Central memory CD8-positive, alpha-beta T cell (primary cell): ENCODE measurements at places on chromosomes 5 and 9.

DNA sequence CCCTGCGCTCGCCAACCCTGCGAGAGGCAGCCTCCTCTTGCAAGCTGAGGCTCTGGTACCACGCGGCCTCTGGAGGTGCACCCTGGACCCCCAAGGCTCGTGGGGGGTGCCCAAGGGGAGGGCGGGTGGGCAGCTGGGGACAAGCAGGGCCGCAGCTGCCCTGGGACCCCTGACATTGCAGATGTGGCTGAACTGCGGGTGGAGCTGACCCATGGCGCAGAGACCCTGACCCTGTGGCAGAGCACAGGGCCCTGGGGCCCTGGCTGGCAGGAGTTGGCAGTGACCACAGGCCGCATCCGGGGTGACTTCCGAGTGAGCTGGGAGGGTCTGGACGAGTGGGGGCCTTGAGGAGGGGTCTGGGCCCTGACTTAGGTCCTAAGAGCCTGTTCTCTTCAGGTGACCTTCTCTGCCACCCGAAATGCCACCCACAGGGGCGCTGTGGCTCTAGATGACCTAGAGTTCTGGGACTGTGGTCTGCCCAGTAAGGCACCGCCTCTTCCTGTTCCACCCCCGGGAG is 1.5 kb downstream of the MAMDC4 start:
- peaks cover 6% of the 10 kb centered on the region for H3K4me1 ChIP-seq
- no peak overlapping the region for H3K27ac ChIP-seq
- no peak for DNase-seq

- DNase-seq = no peak
- H3K4me1 ChIP-seq = peaks cover 3% of the 10 kb centered on the region
- no peak overlapping the region for H3K4me3 ChIP-seq
- no peak overlapping the region for H3K27ac ChIP-seq
- no peaks in the 10 kb centered on the region for H3K36me3 ChIP-seq
Observed at GRCh38 chr9:85876628-85877027, 64.3 kb upstream of the NAA35 start.

- H3K4me1 ChIP-seq = peaks cover 30% of the 10 kb centered on the region
- H3K27me3 ChIP-seq = peaks cover 10% of the 10 kb centered on the region
- DNase-seq = peak; percentile 84
Observed at GRCh38 chr9:137129456-137130175, 9.3 kb upstream of the GRIN1 start.

GRCh38 chr5:14134083-14134482 is 9.1 kb upstream of the TRIO start:
- no peak for DNase-seq
- H3K27ac ChIP-seq = no peak overlapping the region
- no peaks in the 10 kb centered on the region for H3K4me1 ChIP-seq
- peaks cover 56% of the 10 kb centered on the region for H3K27me3 ChIP-seq

- H3K36me3 ChIP-seq = peaks cover 1% of the 10 kb centered on the region
- H3K4me1 ChIP-seq = peaks cover 7% of the 10 kb centered on the region
- H3K4me3 ChIP-seq = no peak overlapping the region
Observed at GRCh38 chr9:977838-978830, 1.7 kb downstream of the DMRT3 start.

DNA sequence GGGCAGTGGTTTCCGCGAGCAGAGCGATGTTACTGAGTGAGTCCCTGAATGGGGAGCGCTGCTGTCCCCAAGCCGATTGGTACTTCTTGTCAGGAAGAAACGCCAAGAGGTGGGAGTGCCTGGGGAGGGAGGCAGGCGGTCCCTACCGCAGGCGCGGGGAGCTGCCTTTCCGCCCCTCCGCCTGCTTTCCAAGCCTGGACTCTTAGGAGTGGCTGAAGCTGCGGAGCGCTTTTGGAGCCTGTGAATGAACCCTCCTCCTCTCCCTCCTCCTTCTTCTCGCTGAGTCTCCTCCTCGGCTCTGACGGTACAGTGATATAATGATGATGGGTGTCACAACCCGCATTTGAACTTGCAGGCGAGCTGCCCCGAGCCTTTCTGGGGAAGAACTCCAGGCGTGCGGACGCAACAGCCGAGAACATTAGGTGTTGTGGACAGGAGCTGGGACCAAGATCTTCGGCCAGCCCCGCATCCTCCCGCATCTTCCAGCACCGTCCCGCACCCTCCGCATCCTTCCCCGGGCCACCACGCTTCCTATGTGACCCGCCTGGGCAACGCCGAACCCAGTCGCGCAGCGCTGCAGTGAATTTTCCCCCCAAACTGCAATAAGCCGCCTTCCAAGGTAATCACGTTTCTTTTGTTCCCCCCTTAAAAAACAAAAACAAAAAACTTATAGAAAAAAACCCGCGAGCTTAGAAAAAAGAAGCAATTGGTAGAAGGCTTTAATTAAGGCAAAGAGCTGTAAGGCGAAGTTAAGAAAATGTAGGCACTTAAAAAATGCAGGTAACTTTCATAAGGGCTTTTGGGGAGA is at the start of gene VCAN:
Gene VCAN, plus strand, starts transcription at position 340 of the 808 bp plus-strand sequence. CDS start 11,775 bp downstream, outside the sequence.
- peaks cover 2% of the 10 kb centered on the region for H3K36me3 ChIP-seq
- no peak for DNase-seq

- H3K4me3 ChIP-seq = no peak overlapping the region
- no peaks in the 10 kb centered on the region for H3K27me3 ChIP-seq
- H3K36me3 ChIP-seq = no peaks in the 10 kb centered on the region
- DNase-seq = no peak
Observed at GRCh38 chr9:94018628-94019027, 63.5 kb upstream of the BARX1 start.

DNA sequence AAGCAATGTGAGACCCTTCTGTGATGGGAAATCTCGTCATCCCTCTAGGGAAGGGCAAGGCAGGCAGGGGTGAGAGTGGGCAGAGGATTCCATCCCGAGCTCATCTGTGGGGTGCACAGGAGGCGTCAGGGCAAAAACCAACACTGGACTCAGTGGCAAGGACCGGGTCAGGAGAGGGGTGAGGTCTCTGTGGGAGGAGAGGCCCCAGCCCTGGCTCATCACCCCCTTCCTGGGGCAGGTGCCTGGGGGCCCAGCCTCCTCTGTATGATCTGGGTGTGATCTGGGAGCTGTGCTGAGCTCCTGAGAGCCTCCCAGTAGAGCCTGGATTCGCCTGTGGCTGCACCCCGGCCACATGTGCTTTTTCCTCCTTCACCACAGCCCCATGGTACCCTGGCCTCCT is 597 bp downstream of the SPATA31E1 start:
- no peaks in the 10 kb centered on the region for H3K4me1 ChIP-seq
- no peak overlapping the region for H3K27ac ChIP-seq
- H3K36me3 ChIP-seq = no peaks in the 10 kb centered on the region
- no peak overlapping the region for H3K4me3 ChIP-seq
- H3K27me3 ChIP-seq = peaks cover 35% of the 10 kb centered on the region

- H3K4me1 ChIP-seq = no peaks in the 10 kb centered on the region
- no peaks in the 10 kb centered on the region for H3K36me3 ChIP-seq
- H3K27me3 ChIP-seq = no peaks in the 10 kb centered on the region
- H3K27ac ChIP-seq = no peak overlapping the region
- no peak for DNase-seq
Observed at GRCh38 chr9:80378669-80379293, 807.0 kb downstream of the TLE4 start.

DNA sequence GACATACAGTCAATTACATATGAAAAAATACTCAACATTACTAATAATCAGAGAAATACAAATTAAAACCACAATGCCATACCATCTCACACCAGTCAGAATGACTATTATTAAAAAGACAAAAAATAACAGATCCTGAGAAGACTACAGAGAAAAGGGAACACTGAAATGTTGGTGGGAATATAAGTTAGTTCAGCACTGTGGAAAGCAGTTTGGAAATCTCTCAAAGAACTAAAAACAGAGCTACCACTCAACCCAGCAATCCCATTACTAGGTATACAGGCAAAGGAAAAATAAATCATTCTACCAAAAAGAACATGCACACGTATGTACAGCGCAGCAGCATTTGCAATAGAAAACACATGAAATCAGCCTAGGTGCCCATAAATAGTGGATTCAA is 41.6 kb upstream of the CCNG1 start:
- no peak for DNase-seq
- no peak overlapping the region for H3K4me3 ChIP-seq
- H3K27ac ChIP-seq = no peak overlapping the region
- H3K4me1 ChIP-seq = no peaks in the 10 kb centered on the region

DNA sequence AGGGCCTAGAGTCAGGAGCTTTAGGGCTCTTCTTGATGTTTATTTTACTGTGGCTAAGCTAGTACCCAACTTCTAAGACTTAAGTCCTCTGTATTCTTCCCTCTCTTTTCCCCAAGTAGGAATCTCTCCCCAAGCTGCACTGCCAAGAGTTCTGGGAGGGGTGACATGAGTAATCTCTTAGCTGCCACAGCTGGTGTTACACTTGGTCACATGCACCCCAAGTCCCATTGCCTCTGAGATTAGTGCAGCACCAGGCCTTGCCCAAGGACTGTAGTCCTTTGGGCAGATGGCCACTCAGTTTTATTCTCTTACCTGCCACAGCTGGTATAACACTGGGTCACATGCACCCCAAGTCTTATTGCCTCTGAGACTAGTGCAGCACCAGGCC is 114.7 kb upstream of the RIOK2 start:
- no peak overlapping the region for H3K27ac ChIP-seq
- peaks cover 3% of the 10 kb centered on the region for H3K36me3 ChIP-seq
- H3K27me3 ChIP-seq = no peaks in the 10 kb centered on the region
- no peak for DNase-seq

GRCh38 chr5:36599986-36600779 is 6.2 kb upstream of the SLC1A3 start:
- H3K27me3 ChIP-seq = peaks cover 23% of the 10 kb centered on the region
- DNase-seq = no peak
- H3K4me3 ChIP-seq = no peak overlapping the region
- H3K27ac ChIP-seq = no peak overlapping the region
- no peaks in the 10 kb centered on the region for H3K4me1 ChIP-seq

DNA sequence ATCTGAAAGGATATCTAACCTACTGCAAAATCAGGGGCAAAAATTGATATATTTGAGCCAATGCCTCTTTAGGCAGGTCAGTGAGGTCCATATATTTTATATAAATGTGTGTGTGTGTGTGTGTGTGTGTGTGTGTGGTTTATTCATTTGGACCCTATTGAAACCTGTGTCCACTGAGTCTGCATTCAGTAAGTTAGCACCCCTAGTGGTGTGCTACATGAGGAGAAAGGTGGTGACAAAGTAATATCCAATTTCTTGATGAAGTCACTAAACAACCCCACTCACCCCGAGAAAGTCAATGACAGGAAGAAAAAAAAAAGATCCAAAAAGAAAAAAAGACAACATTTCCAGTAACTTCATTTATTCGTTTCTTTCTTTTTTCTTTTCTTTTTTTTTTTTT is 4.1 kb downstream of the FBXW11 start:
- no peak for DNase-seq
- H3K36me3 ChIP-seq = peaks cover 6% of the 10 kb centered on the region
- peaks cover 75% of the 10 kb centered on the region for H3K4me1 ChIP-seq
- no peak overlapping the region for H3K4me3 ChIP-seq
- no peaks in the 10 kb centered on the region for H3K27me3 ChIP-seq

- H3K27ac ChIP-seq = no peak overlapping the region
- H3K36me3 ChIP-seq = no peaks in the 10 kb centered on the region
- DNase-seq = no peak
- peaks cover 52% of the 10 kb centered on the region for H3K27me3 ChIP-seq
- no peaks in the 10 kb centered on the region for H3K4me1 ChIP-seq
- H3K4me3 ChIP-seq = no peak overlapping the region
Observed at GRCh38 chr9:126276056-126276728, 50.4 kb upstream of the MVB12B start.

GRCh38 chr5:72338689-72339209 is 18.6 kb downstream of the PTCD2 start:
- no peaks in the 10 kb centered on the region for H3K4me1 ChIP-seq
- H3K27me3 ChIP-seq = no peaks in the 10 kb centered on the region
- DNase-seq = no peak
- H3K27ac ChIP-seq = no peak overlapping the region
- H3K36me3 ChIP-seq = peaks cover 19% of the 10 kb centered on the region
- no peak overlapping the region for H3K4me3 ChIP-seq

GRCh38 chr5:65926276-65926783 is at the start of gene ERBIN:
TSS of gene ERBIN (plus strand) at chr5:65926575. CDS start at chr5:65992719, 66,144 bp downstream.
- DNase-seq = peak; percentile 40
- H3K36me3 ChIP-seq = peaks cover 28% of the 10 kb centered on the region
- H3K27me3 ChIP-seq = no peaks in the 10 kb centered on the region
- H3K27ac ChIP-seq = peak within 1 kb of the TSS; percentile 87
- peaks cover 48% of the 10 kb centered on the region for H3K4me1 ChIP-seq

- H3K4me3 ChIP-seq = no peak overlapping the region
- H3K36me3 ChIP-seq = no peaks in the 10 kb centered on the region
- H3K27me3 ChIP-seq = peaks cover 50% of the 10 kb centered on the region
- no peak overlapping the region for H3K27ac ChIP-seq
- no peaks in the 10 kb centered on the region for H3K4me1 ChIP-seq
Observed at GRCh38 chr5:133261993-133262392, 210.2 kb downstream of the HSPA4 start.

GRCh38 chr5:140806834-140807775 is at the start of gene PCDHA4:
TSS of gene PCDHA4 (plus strand) at chr5:140807068.
- DNase-seq = no peak
- H3K36me3 ChIP-seq = no peaks in the 10 kb centered on the region
- H3K27me3 ChIP-seq = peaks cover 34% of the 10 kb centered on the region
- no peak within 1 kb of the TSS for H3K27ac ChIP-seq
- H3K4me3 ChIP-seq = no peak within 1 kb of the TSS

GRCh38 chr9:4077499-4078102 is 222.3 kb downstream of the GLIS3 start:
- H3K36me3 ChIP-seq = no peaks in the 10 kb centered on the region
- H3K27me3 ChIP-seq = peaks cover 60% of the 10 kb centered on the region
- DNase-seq = no peak
- no peaks in the 10 kb centered on the region for H3K4me1 ChIP-seq
- H3K27ac ChIP-seq = no peak overlapping the region

DNA sequence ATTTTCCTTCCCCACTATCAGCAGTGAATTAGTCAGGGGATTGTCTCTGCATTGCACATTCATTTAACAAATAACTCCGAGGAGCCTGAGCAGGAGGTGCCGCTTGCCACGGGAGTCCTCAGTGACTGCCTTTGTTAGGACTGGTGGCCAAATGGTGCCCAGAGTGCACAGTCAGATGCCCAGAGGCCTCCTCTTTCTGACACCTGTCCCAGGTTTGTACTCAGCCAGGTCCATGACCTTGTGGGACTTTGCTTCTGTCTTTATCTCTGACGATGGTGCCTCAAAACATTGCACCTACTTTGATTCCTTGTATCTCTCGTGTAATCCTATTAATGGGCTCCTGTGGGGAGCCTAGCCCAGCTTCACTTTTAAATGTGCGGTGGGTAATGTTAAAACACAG is 4.3 kb downstream of the SRD5A1 start:
- H3K27ac ChIP-seq = no peak overlapping the region
- H3K36me3 ChIP-seq = peaks cover 7% of the 10 kb centered on the region
- H3K4me1 ChIP-seq = peaks cover 22% of the 10 kb centered on the region
- no peaks in the 10 kb centered on the region for H3K27me3 ChIP-seq
- H3K4me3 ChIP-seq = no peak overlapping the region

- no peaks in the 10 kb centered on the region for H3K4me1 ChIP-seq
- no peak overlapping the region for H3K27ac ChIP-seq
- H3K36me3 ChIP-seq = peaks cover 2% of the 10 kb centered on the region
- H3K4me3 ChIP-seq = no peak overlapping the region
- no peak for DNase-seq
Observed at GRCh38 chr5:160359816-160360215, 10.6 kb downstream of the C1QTNF2 start.

DNA sequence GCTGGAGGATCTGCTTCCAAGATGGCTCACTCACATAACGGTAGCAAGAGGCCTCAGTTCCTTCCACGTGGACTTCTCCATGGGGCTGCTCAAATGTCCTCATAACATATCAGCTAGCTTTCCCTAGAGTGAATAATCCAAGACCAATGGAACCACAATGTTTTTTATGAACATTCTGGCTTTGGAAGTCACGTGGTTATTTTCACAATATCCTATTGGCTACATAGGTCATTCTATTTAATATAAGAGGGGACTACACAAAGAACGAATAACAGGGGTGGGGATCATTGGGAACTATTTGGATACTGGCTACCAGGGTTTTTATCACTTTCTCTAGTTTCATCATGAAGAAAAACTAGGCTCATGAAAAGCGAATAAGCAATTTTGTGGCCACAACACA is 81.4 kb downstream of the ZNF622 start:
- peaks cover 11% of the 10 kb centered on the region for H3K27me3 ChIP-seq
- H3K4me3 ChIP-seq = no peak overlapping the region
- no peaks in the 10 kb centered on the region for H3K36me3 ChIP-seq
